WTC11 (cell line): ENCODE measurements at places on chromosomes 7 and 10. TPM values are rescaled to one million over a fixed set of nuclear protein-coding genes. Genes with fewer than 3 reads are reported as not detected.

The PRR15 gene
- 17.6 to 22.7 TPM (median 21.2 TPM) in 3 replicates for total RNA-seq

DNA sequence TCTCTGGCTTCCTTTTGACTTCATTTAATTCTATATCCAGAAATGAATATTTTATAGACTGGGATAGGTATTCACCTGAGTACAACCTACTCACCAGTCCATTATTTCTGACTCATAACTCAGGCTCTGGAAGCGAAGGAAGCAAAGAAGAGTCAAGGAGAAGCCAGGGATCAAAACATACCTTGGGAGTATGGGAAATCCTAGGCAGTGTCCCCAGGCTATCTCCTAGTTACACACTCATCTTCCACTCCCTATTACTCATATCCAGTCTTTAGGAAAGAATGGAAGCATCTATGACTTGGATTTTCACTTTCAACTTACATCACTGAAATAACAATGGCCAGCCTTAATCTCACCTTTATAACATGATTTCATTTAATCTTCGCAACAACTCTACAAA, 40.9 kb upstream of the ELAPOR2 start:
- no peaks in the 10 kb centered on the region for H3K4me1 ChIP-seq
- H3K4me3 ChIP-seq, result no peak overlapping the region
- H3K36me3 ChIP-seq, result peaks cover under 1% of the 10 kb centered on the region
- no peak for DNase-seq
- no peaks in the 10 kb centered on the region; the same call in 1 of the 2 replicates for H3K27me3 ChIP-seq

- no peaks in the 10 kb centered on the region for H3K27me3 ChIP-seq
- peaks cover 6% of the 10 kb centered on the region; the same call in 1 of the 2 replicates for H3K36me3 ChIP-seq
- no peak overlapping the region for H3K27ac ChIP-seq
- DNase-seq, result no peak
- no peak overlapping the region for H3K4me3 ChIP-seq
Observed at GRCh38 chr10:32340596-32341180, 6.3 kb downstream of the EPC1 start.

DNA sequence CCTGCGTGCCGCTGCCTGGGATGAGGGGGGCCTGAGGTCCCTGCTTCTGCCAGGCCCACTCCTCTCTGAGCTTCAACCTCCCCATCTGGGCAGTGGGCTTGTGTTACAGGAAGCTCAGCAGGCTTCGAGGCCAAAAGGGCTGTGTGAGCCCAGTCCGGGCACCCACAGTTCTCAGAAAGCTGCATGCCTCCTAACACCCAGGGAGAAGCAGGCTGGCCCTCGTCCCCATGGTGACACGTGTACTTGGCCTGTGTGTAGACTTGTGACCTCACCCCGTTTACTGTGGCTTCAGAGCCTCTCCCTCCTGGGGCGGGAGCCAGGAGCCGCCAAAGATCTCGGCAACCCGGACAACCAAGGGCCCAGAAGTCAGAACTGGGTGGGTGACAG, 2.2 kb upstream of the GRIFIN start:
- H3K27me3 ChIP-seq, result no peaks in the 10 kb centered on the region
- no peaks in the 10 kb centered on the region for H3K36me3 ChIP-seq
- no peak for DNase-seq
- no peak overlapping the region for H3K27ac ChIP-seq
